Stimulated activated memory B cell treated with anti-CD40 and anti-IgM and Interleukin-4, amounts not matched to agents 10 μg/mL and 1 μg/mL and 100 μg/mL, for 72 hours (primary cell): ENCODE measurements at places on chromosomes 2 and 18.

DNA sequence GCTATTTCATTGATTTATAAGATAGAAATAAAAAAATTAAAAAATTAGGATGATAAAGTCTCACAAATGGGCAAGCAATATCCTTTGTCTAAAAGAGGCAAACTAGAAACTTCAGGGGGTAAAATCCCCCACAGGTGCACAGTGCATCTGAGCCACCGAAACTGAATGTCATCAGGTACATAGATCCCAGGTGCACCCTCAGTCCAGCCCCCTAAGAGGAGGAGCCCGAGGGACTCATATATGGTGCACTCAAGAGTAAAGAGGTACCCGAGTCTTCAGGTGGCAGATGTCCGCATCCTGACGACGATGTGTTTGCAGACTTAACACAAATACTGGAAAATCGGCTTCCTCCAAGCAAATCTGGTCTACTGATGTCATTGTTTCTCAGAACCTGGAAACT lies 11.3 kb downstream of the QPCT start:
- ATAC-seq, result no peak

- no peak for ATAC-seq
Measured at GRCh38 chr2:240231838-240232244, 91.4 kb upstream of the OTOS start.

GRCh38 chr2:96554293-96555145 lies 18.0 kb downstream of the ARID5A start:
- peak; percentile 72 for ATAC-seq

GRCh38 chr18:2102022-2102421 lies 469.3 kb downstream of the METTL4 start:
- peak; percentile 85 for ATAC-seq

DNA sequence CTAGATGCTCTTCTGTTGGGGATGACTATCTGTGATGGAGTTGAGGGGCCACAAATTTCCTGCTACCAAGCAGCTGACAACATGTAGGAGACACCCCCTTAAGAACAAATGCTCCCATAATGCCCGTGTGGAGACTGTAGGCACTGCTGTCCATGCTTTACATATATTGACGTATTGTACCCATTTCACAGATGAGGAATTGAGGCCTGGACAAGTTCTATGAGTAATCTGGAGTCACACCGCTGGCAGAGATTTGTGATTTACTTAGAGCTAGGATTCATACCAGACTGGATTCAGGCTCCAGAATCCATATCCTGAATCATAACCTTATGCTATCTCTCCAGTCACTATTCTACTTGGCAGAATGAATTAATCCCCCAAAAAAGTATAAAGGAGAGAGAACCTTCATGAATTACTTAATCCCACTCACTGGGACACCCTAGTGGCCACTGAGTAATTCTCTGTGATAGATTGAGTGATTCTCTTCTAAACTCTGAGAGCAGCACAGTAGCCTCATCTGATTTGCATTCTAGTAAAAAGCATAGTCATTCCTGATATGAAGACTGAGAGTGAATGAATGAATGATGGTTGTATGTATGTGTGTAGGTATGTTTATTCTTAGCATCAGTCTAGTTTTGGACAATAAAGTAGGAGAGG lies 460.7 kb upstream of the MEIS1 start:
- ATAC-seq, result no peak

GRCh38 chr2:60675301-60675700 lies 80.8 kb upstream of the PAPOLG start:
- ATAC-seq, result no peak

DNA sequence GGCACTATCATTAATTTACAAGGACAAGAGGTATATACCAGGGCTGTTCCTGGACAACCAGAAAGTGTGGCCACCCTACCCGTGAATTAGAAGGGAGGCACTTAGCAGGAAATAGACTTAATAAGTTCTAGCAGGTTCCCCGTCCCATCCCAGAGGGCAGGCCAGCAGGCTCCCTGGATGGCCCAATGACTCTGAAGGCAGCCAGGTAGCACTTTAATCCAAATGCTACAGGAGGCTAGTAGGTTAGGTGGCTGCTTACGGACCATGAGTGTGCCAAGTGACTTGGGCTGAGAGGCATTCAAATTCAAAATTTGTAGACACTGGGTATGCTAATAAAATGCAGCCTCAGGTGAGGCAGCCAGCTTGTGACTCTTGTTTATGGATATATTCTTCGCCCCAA lies 123.9 kb downstream of the UXS1 start:
- ATAC-seq, result no peak

DNA sequence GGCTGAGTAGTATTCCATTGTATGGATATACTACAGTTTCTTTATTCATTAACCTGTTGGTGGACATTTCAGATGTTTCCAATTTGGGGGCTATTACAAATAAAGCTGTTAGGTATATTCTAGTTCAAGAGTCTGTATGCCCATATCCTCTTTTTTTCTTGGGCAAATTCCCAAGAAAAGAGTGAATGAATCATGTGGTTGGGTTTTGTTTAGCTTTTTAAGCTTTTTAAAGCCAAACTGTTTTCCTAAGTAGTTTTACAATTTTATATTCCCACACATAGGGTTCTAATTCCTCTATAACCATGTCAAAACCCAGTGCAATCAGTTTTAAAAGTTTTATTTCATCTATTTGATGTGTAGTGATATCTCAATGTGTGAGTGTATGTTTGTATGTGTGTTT lies 44.9 kb upstream of the BAZ2B start:
- no peak for ATAC-seq

DNA sequence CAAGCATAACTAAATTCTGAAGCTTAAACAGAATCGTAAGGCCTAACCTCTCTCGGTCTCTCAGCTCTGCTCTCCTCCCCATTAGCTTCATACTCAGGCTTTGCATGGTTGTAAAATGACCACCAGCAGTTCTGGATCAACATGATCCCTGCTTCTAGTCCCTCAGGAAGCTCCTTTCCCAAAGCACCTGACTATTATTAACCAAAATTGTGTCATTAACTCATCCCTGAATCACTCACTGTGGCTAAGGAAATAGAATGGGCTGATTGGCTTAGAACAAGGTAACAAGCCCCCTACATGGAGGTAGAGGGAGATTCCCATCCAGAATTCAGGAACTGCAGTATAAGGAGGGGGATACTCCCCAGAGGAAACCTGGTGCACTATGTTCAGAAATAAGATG lies 448.3 kb downstream of the ARHGAP15 start:
- no peak for ATAC-seq

DNA sequence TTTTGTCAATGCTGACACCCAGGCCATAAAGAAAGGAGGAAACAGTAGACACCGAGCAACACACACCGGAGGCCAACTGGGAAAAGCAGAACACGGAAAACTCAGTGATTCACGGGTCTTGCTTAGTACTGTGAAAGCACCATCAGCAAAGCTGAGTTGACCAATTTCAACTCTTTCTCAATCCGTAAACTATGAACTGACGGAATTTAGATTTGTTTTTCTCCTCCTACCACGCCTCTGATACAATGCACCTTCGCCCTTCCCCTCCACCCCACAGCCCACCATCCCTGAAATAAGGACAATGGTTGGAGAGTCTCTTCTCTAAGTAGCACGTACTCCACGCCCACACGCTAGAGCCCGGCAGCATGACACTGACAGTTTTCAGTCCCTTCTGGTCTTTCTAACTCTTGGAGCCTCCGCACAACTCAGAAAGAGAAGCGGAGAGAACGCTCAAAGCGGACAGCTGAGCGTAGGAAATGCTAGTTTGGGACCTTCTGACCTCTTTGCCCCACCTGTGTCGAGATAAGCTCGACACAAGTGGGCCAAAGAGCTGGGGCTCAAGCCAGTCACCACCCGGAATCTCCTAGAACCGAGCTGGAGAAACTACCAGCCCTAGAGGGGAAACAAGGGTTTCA lies 669 bp downstream of the LNPK start:
- ATAC-seq, result peak; percentile 67

GRCh38 chr2:212692466-212692865 lies 153.9 kb upstream of the ERBB4 start:
- ATAC-seq, result no peak

- ATAC-seq, result no peak
Measured at GRCh38 chr2:120241684-120242083, 11.0 kb upstream of the RALB start.

- no peak for ATAC-seq
Measured at GRCh38 chr2:151630372-151630771, 103.9 kb downstream of the NEB start.

DNA sequence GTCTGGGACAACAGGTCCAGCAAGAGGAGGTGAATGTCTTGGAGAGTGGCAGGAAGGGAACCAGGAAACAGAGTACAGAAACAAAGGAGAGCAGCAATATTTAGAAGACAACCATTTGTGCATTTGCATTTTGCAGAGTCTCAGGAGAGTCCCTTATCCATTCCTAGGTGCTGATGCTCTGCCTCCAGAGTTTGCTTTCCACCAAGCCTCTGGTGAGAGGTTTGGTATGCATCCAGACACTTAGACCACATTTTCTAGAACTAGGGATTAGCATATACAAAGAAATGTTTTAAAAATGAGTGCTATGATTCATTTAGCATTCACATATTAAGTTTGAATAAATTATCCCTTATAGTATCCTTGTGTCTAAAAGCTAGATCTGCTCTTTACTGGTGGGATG lies 18.5 kb upstream of the LRATD1 start:
- no peak for ATAC-seq

GRCh38 chr18:63128237-63128974 lies 191.2 kb downstream of the BCL2 start:
- ATAC-seq, result no peak

DNA sequence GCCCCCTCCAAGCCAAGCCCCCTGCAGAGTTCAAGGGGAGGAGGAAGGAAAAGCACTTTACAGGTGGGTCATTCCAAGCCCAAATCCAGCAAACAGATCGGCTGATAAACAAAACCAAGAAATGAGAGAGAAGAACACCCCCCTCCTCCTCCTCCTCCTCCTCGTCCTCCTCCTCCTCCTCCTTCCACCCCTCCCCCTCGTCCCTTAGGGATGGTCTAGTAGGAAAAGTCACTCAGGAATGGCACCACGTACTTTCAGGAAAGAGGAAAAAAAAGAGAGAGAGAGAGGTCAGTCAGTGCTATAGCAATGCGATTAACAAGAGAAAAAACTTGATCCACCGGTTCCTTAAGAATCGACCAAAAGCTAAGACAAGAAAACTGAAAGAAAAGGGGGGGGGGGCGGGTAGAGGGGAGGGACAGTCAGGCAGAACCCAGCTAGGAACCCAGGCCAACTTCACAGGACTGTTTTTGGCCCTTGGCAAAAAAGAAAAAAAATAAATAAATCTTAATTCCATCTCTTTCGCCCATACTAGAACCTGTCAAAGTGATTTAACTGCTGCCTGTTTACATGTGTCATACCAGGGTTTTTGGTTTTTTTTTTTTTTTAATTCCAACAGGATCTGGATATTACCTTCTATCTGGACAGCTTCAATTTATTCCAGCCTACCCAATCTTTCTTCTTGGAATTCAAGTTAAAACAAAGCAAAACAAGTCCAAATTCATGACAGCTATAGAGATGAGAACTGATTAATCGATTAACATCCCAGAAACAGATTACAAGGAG lies 906 bp downstream of the IKZF2 start:
- no peak for ATAC-seq
